ENCODE measurements at places on chromosomes 16 and 17. TPM values are rescaled to one million over a fixed set of nuclear protein-coding genes. Genes with fewer than 3 reads are reported as not detected.

ARMC7 gene
- total RNA-seq = 11.4 TPM

SMIM36 gene
- not detected for total RNA-seq

GNPTG gene
- 47.8 TPM for total RNA-seq

CORO6 gene
- total RNA-seq = 3.4 TPM

KRT24 gene
- not detected for total RNA-seq

CA10 gene
- total RNA-seq = 0.29 TPM

All from mesothelial cell of epicardium (in vitro differentiated cells).